Stimulated activated CD4-positive, alpha-beta T cell treated with anti-CD3 and anti-CD28 coated beads, Interleukin-12 subunit alpha, Interleukin-12 subunit beta, amount 100 ng/mL, for 24 hours (primary cell): ENCODE measurements at places on chromosomes 4 and X.
A peak's percentile ranks its signal among the peaks of the same experiment; 100 is the strongest.

DNA sequence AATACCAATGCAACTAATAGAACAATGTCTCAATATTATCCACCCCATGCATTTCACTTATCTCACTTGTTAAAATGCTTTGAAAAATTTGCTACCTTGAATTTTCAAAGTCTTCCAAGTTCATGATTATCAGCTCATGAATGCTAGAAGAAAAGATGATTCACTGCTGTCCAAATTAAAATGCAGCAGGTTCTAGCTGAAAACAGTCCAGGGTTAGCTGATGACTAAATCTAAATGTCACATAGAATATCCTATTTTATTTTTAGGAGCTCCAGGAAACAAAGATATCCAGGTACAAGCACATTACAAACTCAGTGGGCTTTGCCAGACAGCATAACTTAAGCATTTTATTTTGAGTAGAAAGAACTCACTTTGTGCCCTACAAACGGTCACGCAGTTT is 38.0 kb upstream of the SPARCL1 start:
- DNase-seq, result no peak

- no peak for DNase-seq
Measured at GRCh38 chr4:152577708-152578396, 42.0 kb upstream of the FBXW7 start.

GRCh38 chr4:18419780-18420179 is 398.2 kb upstream of the LCORL start:
- no peak for DNase-seq

GRCh38 chr4:156838761-156839160 is 132.8 kb downstream of the PDGFC start:
- DNase-seq, result no peak

GRCh38 chr4:20813700-20814099 is 113.4 kb downstream of the PACRGL start:
- no peak for DNase-seq

GRCh38 chr4:34157547-34157946 is 2086.8 kb downstream of the ARAP2 start:
- no peak for DNase-seq

DNA sequence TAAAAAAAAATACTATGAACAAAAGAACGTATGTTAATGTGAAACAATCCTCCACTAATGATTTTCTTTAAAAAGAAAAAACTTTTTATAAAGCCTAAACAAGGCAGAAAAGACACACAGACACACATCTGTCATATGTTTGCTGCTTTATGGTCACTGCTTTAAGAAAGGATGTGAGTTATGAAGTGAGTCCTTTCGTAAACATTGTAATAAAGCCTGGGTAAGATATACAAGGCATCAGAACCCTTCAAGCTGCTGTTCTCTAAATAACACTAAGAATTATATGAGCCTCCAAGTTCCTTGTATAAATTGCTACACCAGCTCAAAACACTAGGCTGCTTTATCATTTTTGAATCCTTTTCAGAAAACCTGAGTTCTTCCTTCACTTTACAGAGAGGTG is 81.6 kb downstream of the FBXO8 start:
- no peak for DNase-seq

GRCh38 chr4:25088093-25088952 is 57.6 kb upstream of the LGI2 start:
- DNase-seq, result no peak

- DNase-seq, result no peak
Measured at GRCh38 chr4:38290366-38290765, 330.2 kb downstream of the PTTG2 start.

DNA sequence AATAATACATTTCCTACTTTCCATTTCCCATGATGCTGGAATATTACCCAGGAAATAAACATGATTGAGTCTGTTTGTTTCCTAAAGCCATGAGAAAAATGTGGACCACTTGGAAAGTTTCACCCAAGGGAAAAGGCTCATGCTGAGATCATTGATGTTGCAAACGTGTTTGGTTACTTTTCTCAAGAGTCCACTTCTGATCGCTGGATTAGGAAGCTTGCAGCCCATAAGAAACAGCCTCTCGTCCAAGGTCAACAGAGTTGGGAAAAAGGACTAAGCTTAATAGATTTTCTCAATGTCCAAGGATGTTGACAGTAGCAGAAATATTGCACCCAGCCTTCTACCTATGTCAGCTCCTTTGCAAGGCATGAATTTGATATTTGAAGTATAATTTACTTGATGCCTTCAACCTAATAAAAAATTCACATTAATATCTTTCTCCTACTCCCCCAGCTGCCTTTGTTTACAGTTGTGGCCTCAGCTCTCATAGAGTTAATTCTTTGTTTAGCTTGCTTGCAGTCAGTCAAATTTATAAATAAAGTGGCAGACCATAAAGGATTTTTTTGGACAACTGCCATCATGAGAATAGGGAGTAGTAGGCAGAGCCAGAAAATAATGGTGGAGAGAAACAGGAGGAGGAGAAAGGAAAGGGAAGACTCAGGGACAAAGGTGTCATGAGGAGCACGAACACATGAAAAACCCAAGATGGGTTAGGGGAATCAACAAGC is 65.6 kb upstream of the BLTP1 start:
- DNase-seq, result no peak

- DNase-seq, result no peak
Measured at GRCh38 chr4:55303760-55304165, 42.3 kb upstream of the SRD5A3 start.

DNA sequence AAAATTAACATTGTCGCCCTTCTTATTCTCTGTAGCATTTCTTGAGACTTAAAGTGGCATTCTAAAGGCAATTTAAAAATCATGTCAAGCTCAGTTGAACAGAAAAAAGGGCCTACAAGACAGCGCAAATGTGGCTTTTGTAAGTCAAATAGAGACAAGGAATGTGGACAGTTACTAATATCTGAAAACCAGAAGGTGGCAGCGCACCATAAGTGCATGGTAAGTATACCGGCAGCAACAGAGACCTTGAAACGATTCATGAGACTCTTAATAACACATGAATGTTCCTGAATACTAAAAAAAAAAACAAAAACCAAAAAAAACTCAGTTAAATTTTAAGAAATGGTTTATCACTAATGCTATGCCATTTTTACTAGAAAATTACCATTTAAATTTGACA is 82.4 kb upstream of the HPRT1 start:
- DNase-seq, result no peak

DNA sequence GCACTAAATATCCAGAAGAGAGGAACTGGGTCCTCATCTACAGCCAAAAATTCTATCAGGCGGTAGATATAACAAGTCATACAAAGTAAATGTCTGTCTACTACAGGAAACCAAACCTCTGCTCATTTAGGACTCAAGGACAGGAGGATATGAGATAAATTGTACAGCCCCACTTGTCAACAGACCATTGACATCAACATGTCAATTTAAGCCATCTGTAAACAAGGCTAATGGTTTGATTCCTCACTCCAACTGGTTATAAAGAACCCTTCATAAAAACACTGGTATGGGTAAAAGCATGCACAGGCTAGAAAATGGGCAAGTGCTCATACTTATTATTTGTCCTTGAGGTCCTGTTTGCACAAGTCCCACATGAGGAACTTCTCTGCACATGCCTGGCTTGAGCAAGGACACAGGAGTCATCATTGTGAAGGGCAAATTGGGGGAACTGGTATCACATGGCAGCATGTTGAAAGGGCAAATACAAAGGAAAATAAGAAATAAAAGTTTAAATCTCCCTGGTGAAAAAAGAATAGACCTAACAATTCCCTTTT is 13.2 kb downstream of the RTL8B start:
- DNase-seq, result no peak

- no peak for DNase-seq
Measured at GRCh38 chr4:57191523-57192034, 81.4 kb upstream of the IGFBP7 start.

- DNase-seq, result no peak
Measured at GRCh38 chr4:128455480-128455879, 167.9 kb upstream of the PGRMC2 start.

GRCh38 chr4:176814770-176815169 is 22.0 kb upstream of the VEGFC start:
- no peak for DNase-seq

DNA sequence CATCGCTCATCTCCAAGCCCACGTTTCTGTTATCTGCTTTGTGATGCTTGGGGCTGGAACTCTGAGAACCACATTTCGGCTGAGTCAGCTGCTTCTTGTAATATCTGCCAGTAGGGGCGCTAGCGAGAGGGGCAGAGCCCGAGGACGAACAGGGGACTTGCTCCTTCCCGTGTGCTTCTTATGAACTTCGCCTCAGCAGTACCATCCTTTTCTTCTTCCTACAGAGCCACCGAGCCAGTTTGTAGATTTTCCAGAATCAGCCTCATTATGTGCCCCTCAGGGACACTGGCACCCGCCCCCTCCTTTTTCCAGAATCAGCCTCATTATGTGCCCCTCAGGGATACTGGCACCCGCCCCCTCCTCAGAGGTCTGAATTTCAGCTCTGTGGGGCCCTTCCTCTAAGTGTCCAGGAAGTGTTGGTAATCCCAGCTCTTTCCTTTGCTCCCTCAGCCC is 441.7 kb upstream of the RASGEF1B start:
- peak; percentile 6 for DNase-seq

DNA sequence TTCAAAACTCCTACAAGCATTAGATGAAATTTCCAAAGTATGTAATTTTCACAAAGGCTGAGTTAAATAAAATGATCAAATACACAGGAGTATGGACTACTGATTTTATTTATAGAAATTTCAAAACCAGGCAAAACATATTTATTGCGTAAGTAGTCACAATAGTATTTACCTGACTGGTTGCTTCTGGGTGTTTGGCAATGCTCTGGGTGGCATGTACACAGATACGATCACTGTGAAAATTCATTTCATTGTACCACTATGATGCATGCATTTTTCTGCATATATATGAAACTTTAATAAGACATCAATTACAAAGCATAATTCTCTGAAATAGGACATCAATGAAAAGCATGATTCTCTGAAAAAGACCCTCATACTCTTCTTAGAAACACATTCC is 384.2 kb downstream of the TLL1 start:
- DNase-seq, result no peak

DNA sequence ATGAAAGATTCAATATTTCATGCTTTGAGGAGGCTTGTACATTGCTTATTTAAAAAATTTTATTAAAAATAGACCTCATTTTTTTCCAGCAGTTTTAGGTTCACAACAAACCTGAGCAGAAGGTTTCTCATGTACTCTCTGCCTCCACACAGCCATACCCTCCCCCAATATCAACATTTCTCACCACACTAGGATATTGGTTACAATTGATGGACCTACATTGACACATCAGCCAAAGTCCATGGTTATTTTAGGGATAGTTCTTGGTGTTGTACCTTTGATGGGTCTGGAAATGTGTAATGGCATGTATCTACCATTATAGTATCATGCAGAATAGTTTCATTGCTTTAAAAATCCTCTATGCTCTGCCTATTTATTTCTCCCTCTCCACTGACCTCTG is 611.0 kb downstream of the KCTD8 start:
- no peak for DNase-seq

- no peak for DNase-seq
Measured at GRCh38 chrX:63581906-63582305, 203.1 kb downstream of the ARHGEF9 start.

GRCh38 chr4:152572417-152573086 is 36.7 kb upstream of the FBXW7 start:
- DNase-seq, result no peak

GRCh38 chr4:187565416-187565815 is 430.2 kb upstream of the ZFP42 start:
- no peak for DNase-seq

- no peak for DNase-seq
Measured at GRCh38 chrX:28127662-28128061, 146.4 kb upstream of the DCAF8L1 start.

- no peak for DNase-seq
Measured at GRCh38 chr4:21827575-21827974, 121.0 kb downstream of the KCNIP4 start.

- DNase-seq, result peak; percentile 46
Measured at GRCh38 chr4:129641179-129641578, 545.2 kb downstream of the C4orf33 start.

- no peak for DNase-seq
Measured at GRCh38 chrX:119579414-119579813, 5.1 kb downstream of the UBE2A start.

- no peak for DNase-seq
Measured at GRCh38 chr4:168715896-168716295, 219.0 kb downstream of the PALLD start.

- DNase-seq, result no peak
Measured at GRCh38 chrX:39440799-39441284, 639.6 kb downstream of the MID1IP1 start.

DNA sequence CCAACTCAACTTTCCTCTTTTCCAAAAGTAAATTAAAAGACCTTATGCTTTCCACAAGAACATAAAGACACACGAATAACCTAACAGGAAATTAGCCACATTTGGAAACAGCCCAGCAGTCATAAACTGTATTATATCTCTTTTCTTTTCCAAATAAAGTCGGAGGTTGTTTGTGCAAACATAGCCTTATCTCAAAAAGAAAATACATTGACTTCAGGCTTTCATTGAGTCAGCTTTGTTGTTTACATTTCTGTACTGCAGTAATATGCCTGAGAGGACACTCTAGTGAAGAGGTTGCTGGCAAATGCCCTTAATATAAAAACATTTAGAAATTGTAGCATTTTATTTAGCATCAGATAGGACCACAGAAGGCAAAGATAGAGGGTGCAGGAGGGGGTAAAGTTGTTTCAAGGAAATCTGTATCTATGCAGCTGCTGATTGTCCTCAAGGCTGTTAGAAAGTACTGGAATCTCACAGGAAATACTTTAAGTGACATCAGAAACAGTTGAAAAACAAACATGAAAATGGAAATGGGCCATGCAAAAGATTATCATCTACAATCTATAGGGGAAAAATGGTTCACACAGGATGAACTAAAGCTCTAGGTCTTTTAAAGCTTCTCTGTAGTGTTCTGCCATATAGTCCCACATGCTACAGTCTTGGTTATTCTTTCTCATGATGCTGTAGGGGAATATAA is 14.5 kb downstream of the LNX1 start:
- no peak for DNase-seq

- no peak for DNase-seq
Measured at GRCh38 chr4:37415845-37416369, 171.4 kb downstream of the NWD2 start.

DNA sequence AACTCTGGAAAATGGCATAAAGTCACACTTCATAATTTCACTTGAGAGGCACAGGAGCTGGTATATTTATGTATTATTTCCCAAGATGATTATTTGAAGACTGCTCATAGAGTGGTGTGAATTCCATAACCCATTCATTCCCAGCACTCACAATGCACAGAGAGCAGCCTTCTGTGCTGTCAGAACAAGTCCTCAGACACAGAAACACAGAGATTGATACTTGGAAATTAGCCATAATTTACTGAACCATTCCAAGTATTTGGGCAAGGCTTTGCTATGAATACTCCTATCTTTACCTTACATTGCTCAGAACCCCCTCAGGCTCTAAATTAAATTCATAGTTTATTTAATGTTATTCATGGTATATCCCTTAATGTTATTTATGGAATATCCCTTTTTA is 53.6 kb downstream of the PABPC4L start:
- DNase-seq, result no peak

- DNase-seq, result no peak
Measured at GRCh38 chrX:28542791-28543190, 44.5 kb upstream of the IL1RAPL1 start.

- DNase-seq, result no peak
Measured at GRCh38 chrX:154412468-154412867, 1.1 kb downstream of the TAFAZZIN start.
